NCI-H446 (cell line): ENCODE measurements at places on chromosomes 13 and 19.

DNA sequence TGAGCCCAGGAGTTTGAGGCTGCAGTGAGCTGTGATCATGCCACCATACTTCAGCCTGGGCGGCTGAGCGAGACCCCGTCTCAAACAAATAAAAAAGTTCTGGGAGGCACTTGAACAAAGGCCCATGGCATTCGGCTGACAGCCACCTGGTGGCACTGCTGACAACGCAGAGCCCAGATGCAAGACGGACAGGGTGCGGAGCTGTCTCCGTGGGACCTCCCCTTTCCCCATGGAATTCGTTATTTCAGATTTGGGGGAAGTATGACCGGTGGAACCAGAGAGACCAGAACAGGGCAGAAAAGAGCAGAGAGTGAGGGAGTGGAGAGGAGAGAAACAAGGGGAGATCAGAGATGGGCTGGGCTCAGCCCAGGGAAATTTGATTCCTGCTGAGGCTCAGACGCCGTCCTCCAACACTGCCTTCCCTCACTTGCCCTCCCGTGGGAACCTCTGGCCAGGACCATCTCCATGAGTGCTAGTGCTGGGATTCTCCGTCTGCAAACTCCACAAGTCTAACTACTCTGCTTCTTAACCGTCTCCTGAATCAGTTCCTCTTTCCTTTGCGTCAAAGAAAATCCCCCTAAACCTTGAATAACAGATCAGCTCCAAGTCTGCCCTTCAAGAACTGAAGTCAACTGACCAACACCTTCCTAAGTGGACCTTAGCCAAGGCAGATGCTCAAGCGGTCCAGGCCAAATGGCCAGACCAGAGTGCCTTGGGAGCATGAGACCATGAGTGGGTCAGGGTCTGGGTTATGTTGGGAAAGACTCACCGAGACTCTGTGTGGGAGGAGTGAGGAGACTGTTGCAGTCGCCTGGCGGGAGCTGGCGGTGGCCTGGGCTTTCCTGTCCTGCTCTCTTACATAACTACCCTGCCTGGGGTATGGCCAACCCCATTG, 11.9 kb upstream of the ATF5 start:
- no peak for DNase-seq

GRCh38 chr13:99572921-99573320, 71.6 kb downstream of the TM9SF2 start:
- peak; percentile 51 for DNase-seq

DNA sequence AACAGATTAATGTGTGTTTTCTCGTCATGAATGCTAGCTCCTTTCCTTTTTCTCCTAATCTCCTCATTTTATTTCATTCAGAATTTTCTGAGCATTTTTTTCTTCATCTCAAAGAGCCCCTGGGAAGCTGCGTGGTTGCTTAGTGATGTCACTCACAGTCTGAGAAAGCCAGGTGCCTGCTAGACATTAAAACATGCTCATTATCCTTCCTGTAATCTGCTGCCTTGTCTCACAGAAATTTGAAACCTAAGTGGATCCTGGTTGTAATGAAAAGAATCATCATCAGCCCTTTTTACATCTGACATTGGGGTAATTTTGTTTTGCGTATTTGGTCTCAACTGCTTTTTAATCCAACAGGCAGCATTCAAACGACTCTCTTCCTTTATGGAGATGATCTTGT, 108.2 kb upstream of the RNF113B start:
- DNase-seq = no peak

GRCh38 chr13:38519229-38519911, 167.5 kb upstream of the FREM2 start:
- DNase-seq = no peak

- peak; percentile 60 for DNase-seq
These were observed 6.4 kb upstream of the DMWD start for GRCh38 chr19:45798995-45799517.

DNA sequence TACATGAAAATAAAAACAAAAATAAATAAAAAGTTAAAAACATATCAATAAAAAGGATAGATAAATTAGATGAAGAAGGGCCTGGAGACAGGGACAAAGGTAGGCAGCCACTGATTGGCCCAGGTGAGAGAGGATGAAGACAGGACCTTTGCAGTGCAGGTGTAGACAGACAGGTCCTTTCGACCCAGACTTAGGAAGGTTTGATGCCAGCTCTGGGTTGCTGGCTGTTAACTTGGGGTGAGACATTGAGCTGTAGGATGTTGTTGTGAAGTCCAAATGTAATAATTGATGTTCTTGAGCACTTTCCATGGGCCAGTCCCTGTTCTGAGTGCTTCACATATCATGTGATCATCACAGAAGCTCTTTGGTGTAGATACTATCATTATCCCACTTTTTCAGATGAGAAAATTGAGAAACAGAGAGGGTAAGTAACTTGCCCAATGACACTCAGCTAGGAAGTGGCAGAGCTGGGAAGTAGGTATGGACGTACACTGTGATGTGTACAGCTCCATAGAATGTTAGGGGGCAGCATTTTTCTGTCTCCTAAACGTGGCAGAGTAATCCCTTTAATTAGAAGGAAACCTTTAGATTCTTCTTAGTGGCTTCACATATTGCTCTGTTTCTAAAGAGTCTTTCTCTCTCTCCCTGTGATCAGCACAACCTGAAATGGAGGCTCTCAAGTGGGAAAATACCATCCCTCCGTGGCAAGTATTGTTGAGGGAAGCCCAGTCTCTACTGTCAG, 76.0 kb upstream of the STK24 start:
- no peak for DNase-seq

DNA sequence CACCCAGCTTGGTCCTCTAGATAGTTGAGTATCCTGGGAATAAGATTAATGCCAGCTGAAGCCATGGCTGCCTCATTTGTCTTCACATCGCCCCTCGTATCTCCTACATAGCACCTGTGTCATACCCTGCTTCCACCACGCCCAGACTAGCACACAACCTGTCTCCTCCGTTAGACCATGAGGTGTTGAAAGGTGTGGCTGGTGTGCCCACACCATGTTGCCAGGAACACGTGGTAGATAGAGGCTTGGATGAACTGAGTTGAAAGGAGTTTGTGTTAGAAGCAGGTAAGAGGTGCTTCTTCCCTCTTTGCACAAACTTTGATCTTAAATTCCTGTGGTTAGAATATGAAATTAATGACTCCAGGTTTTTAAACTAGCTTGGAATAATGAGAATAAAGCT, 40.1 kb downstream of the RGCC start:
- DNase-seq = no peak

DNA sequence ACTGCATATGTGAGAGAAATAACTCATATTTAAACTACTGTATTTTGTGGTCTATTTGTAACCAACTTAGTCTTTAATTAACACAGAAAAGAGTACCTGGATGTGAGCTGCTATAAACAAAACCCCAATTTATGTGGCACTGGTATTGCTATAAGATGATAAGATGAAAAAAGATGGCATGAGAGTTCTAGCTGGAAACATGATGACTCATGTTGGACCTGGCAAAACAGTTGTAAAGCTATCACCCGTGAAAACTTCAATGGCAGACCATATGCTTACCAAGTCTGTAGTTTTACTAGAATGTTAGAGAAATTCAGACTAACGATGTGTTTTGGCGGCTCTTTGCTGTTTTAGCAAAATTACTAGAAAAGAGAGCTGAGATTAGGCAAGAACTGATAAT, 69.6 kb upstream of the PCDH9 start:
- no peak for DNase-seq

DNA sequence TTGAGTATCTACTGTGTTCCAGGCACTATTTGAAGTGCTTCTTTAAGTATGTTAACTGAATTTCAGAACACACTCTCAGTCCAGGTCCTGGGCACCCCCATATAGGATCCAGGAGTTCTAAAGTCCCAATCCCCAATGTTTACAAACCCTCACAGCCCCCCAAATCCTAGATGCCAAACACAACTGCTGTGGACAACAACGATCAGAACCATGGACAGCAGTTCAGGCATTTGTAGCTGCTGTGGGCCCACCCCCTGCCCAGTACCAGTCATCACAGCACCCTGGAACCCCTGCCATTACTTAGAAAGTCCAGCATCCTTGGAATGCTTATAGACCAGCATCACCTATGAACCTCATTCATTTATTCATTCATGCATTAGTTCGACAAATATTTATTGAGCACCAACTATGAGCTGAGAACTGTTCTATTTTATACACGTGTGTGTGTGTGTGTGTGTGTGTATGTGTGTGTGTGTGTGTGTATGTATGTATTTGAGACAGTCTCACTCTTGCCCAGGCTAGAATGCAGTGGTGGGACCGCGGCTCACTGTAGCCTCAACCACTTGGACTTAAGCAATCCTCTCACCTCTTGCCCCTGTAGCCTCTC, 19.3 kb upstream of the SDHAF1 start:
- no peak for DNase-seq

DNA sequence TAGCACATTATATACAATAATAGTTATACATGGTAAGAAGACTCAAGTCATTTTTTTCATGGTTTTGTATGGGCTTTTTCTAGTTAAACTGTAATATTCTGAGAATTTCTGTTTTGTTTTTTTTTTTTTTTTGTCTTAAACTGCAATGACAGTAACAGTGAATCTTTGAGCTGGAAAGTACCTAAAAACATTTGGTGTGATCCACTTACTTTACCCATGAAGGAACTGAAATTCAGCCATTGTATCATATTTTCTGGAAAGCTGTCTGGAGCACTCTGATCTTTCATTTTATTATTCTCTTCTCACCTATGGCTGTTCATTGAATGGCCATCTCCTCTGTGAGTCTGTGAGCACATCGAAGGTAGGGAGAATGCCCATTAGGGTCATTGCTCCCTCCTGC, 37.8 kb downstream of the MYO16 start:
- no peak for DNase-seq

GRCh38 chr19:49229416-49229815, 71.8 kb downstream of the TRPM4 start:
- DNase-seq = no peak

DNA sequence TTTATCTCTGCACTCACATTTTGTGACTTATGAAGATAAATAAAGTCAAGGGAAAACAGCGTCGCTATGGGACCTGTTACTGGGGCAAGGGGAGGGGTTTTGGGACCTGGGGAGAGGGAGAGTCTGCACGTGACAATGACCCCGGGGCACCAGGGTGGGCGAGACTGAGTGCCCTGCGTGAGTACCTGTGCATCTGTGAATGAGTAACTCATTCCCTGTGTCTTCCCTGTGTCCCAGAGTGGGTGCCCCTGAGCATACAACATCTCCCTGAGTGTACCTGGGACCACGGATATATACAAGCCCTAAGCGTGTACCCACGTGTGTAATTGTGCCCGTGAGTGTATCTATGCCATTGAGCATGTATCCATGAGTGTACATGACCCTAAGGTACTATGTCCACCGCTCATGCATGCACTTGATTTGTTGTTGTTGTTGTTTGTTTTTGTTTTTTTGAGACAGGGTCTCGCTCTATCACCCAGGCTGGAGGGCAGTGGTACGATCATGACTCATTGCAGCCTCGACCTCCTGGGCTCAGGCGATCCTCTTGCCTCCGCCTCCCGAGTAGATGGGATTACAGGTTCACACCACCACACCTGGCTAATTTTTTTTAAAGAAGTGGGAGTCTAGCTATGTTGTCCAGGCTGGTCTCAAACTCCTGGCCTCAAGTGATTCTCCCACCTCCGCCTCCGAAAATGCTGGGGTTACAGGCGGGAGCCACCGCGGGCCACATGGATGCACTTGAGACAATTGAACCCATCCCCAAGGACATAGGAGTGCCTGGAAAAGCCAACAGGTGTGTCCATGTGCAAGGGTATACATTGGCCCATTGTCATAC, 645 bp upstream of the TRAPPC5 start:
- DNase-seq = no peak

DNA sequence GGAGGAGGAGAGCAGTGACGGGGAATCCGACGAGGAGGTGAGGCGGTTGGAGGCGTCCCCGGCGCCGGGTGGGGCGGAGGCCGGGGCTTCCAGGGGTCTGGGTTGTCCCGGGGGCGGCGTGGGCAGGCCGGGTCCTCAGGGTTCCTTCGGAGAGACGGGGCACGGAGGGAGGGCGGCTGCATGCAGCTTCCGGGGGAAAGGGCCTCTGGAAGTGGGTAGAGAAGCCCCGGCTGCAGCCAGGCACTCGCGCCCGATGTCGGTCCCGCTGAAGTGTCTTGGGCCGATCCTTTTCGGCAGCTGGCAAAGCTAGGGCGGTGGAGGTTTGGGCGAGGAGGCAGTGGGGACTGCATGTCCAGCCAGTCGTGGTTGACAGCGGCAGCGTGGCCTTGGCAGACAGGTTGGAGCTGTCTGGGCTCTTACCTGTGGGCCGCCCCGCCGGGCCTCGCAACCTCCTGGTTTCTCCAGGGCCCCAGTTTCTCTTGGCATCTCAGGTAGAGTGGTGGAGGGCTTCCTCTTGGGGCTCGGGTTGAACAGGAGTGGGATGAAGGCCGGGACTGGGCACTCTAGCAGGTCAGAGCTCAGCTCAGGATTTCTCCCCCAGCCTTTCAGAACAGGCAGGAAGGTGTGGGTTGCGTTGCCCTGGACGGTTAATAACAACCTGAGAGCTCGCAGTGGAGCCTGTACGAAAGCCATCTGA, 690 bp downstream of the KMT2B start:
- DNase-seq = no peak

DNA sequence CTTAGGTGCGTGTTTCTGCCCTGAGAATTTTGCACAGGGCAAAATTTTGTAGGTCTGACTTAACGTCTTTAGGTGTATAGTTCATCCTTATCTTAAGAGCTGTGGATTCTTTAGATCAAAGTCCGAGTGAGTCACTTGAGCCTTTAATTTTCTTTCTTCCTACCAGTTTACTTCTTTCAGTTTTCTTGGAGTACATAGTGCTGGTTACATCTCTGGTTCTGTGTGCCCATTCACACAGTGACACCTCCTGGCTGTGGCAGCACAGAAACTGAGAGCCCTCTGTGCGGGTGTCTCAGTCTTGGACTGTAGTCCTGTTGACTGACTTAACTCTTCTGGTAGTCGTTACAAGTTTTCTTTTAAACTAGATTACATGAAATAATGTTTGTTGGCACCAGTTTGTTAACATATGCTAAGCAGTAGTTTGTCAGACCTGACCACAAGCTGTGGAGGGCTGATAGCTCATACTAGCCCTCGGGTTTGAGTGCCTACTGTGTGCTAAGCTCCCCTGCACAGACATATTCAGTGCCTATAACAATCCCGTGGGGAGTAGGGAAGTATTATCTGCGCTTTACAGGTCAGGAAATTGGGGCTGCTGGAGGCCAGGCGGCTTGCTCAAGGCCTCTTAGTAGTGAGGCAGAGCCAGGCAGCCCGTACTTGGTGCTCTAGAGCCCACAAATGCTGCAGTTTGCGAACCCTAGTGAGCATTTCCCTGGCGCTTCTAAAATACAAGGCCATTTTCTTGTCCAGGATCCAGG, 1.6 kb downstream of the GATAD2A start:
- no peak for DNase-seq

DNA sequence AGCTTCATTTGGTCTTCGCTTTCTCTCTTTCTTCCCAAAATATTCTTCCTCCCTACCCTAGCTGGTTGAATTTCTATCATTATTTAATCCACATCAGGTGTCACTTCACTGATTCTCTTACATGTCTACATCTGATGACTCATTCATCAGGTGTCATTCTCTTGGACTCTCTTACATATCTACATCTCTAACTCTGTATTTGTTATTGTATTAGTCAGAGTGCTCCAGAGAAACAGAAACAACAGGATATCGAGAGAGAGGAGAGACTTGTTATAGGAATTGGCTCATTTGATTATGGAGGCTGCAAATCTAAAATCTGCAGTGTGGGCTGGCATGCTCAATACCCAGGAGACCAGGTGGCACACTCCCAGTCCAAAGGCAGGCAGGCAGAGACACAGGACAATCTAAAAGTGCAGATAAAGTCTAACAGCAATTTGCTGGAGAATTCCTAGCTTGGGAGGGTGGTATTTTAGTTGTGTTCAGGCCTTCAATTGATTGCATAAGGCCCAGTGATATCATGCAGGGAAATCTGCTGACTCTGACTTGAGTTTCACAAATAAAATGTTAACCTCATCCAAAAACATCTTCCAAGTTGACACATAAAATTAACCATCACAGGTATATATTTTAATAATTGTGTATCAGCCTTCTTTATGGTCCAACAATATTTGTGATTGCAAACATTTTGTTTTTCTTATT, 541.4 kb upstream of the SLITRK5 start:
- no peak for DNase-seq
